CD4-positive, alpha-beta T cell treated with Interferon alpha-2 for 1 hour (primary cell): ENCODE measurements at places on chromosomes 11 and 22.

GRCh38 chr11:83088965-83089364 lies 17.3 kb upstream of the RAB30 start:
- DNase-seq: no peak

DNA sequence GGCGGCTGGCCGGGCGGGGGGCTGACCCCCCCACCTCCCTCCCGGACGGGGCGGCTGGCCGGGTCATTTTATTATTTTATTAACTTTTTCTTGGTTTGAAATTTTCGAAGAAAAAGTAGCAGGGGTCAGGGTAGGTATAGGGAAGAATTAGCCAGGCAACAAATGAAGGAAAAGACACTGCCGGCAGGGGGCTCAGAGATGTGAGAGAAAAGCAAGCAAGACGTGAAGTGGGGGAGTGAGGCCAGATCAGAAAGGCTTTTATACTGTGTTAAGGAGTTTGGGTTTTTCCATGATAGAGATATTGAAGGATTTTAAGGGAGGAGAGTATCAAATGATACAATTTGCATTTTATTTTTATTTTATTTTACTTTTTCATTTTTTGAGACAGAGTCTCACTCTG lies 19.0 kb downstream of the RNF214 start:
- DNase-seq: no peak

GRCh38 chr11:126185259-126186024 lies 26.0 kb downstream of the RPUSD4 start:
- DNase-seq: no peak

GRCh38 chr11:72208281-72208680 lies 8.3 kb upstream of the FOLR2 start:
- no peak for DNase-seq

DNA sequence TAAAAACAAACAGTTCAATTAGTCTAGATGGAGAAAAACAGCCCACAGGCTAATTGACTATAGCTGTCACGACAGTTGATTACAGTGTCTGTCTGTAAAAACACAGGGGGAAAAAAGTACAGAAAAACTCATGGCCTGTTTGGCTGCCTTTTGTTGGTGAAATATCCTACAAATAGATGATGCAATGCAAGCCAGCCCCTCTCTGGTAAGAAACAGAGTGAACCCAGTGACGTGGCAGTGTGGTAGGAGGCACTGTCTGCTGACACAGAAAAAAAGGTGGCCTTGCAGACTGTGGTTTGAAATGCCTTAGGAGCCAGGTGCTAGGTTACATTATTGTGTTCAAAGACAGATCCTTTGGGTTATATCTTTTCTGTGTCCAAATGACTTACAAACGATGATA lies 431.4 kb upstream of the CCDC90B start:
- DNase-seq: no peak
